Stimulated activated CD8-positive, alpha-beta memory T cell treated with anti-CD3 and anti-CD28 coated beads, Interleukin-7, amount 100 ng/mL, for 1 hour (primary cell): ENCODE measurements at places on chromosomes 2 and 18.

DNA sequence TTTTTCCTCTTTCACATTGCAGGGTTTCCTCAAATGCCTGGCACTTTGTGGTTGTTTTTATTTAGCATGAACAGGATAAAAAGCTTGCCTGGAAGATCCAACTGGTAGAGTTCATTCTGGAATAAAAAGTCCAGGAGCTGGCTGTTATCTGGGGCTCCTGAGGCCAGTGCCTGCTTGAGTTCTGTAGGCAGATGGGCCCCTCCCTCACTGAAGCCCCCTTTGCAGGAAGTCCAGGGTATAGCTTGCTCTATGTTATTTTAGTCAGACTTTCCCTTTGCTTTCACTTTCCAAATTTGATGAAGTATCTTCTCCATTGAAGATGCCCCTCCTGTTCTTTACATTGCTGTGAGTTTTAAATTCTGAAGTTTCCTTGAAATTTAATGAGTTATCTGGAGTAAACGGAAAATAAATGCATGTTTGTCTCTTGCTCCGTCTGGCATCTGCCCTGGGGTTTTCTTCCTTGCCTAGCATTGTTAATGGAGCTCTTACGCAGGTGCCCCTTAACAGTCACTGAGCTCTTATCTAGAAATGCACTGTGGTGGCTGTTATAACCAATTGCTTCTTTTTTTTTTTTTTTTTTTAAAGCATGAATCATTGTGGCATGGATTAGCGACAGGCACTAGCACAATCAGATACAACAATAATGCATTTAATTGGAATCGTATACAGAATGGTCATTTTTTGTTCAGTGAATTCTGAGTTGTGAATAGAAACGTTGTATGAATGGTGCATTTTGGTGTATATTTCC is 27.0 kb upstream of the LPIN1 start:
- no peak for DNase-seq

DNA sequence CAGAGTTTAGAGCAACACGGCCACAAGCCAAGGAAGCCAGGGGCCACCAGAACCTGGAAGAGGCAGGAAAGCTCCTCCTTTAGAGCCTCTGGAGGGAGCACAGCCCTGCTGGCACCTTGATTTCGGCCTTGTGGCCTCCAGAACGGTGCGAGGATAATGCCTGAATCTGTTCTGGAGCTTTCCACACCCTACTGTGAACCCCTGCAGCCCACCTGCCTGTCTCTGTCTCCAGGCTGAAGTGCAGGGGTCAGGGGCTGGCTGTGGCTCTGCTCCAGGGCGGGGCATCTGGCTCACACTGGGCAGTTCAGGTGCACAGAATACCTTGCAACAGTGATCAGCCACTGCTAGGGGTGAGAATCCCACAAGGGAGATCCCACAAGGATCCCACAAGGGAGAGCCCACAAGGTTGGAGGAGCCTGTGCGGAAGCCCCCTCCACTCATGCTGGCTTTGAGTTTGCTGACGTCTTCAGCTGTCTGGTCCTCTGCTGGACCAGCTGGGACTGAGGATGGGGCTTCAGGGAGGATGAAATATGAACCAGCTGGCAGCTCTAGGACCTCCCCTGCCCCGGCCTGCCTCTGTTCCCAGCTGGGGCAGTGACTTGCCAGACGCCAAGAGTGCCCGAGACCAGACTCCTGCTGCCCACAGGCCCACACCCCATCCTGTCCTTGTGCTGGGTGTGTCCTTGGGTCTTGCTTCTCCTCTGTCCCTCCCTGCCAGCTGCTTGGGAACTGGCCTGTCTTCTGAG is 56.4 kb upstream of the OTOS start:
- DNase-seq, result no peak

GRCh38 chr2:206164261-206164862 is 4.7 kb downstream of the EEF1B2 start:
- no peak for DNase-seq

- DNase-seq, result no peak
Observed at GRCh38 chr18:37499044-37499443, 66.6 kb downstream of the CELF4 start.

- DNase-seq, result no peak
Observed at GRCh38 chr2:12955864-12956263, 239.1 kb downstream of the TRIB2 start.

DNA sequence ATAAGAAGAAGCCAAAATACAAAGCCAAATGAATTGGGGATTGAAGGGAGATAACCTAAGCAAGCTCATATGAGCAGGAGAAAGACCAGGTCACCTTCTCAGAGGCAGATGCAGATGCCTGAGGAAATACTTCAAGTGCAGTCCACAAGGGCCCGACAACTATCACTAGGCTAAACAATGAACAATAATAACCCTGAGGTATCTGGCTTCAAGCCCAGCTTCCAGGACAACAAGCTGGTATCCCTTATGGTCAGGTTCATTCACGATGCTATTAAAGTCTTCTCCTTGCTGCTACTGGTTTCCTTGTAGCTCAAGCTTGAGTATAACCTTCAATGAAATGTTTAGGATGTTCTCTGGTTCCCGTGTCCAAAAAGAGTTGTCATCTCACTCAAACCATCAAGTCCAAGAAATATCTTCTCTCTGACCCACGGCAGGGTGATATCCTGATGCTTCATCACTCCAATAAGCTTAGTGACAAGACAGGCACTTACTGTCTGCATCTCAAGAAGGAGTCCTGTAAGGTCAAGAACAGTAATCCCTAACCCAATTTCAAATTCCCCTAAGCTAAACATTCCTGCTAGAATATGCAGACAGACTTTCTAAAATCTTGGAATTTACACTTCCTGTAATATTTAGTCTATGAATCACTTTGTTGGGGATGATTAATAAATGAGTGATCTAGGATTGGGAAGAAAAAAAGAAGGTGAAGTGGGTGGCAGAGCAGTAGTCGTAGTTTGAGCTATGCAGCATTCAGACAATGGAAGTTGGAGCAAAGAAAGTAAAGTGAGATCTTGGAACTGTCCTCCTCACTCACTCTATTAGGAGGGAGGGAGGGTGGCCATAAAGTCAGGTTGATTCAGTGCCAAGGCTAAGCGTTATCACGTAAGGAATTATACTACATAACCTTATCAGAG is 33.1 kb downstream of the CHN1 start:
- no peak for DNase-seq

DNA sequence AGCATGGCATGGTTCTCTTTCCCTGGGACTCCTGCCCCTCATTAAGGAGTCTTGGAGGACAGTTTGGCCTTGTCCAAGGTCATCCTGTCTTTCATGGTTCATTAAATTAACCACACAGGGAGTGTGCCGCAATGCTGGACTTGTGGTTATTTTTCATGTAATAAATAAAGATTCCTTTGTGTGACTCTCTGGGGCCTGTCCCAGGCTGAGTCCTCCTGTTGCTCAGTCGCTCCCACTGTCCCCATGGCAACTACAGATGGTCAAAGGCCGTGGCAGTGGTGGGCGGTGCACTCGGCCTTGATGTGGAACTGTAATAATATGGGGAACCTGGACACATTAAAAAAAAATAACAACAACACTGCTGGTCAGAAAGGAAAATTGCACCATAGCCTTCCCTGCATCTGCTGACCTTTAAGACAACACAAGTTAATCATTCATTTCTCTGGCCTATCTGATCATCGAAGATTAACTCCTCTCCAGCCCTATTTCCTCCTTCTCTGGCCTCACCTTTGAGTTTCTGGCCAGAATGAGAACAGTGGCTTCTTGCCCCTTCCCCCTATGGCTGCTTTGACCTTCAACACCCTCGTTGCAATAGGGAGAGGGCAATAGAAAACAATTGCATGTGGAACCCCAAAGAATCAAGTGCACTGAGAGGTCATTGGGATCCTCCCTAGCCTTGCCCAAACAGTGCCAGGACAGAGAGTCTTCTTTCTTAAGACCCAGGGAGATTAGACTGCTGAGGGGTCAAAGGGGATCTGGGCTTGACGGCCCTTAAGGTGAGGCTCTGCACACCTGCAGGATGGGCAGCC is 44.7 kb downstream of the PSD4 start:
- DNase-seq, result no peak

DNA sequence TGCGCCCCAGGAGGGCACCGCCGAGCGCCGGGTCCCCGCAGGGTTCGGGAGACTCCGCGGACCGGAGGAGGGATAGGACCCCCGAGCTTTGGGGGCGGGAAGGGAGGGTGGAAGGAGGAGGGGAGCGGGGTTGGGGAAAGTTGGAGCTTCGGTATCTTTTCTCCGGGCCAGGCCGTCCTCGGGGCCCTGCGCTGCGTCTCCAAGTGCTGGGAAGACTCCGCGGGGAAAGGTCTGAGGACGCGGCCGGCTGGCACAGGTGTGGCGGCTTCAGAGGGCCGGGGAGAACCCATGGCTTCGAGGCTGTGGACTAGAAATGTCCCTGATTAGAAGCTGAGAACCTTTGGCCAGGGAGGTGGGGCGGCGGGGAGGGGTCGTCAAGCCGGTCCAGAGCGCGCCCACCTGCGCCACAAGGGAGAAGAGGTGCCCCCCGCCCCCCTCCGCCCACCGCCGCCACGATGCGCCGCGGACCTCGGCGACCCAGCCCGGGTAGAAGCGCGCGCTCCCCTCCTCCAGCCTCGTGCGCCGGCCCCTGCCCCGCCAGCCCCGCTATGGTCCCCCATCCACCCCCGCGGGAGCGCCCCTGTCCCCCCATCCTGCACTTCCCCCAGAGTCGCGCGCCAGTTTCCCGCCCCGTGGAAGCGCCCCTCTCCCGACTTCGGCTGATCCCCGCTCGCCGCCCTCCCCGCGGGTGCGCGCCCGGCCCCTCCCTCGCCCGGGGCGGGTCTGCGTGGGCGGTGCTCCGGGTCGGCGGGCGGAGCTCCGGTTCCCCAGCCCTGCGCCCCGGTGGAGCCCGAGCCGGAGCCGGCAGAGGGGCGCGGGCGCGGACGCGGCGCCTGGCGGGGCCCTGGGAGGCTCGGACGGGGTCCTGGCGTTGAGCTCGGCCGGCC is at the start of gene SNTG2:
TSS of gene SNTG2 (plus strand) at position 770 of the 887 bp plus-strand sequence. CDS start 148 bp downstream, outside the sequence.
- DNase-seq, result peak; percentile 36

DNA sequence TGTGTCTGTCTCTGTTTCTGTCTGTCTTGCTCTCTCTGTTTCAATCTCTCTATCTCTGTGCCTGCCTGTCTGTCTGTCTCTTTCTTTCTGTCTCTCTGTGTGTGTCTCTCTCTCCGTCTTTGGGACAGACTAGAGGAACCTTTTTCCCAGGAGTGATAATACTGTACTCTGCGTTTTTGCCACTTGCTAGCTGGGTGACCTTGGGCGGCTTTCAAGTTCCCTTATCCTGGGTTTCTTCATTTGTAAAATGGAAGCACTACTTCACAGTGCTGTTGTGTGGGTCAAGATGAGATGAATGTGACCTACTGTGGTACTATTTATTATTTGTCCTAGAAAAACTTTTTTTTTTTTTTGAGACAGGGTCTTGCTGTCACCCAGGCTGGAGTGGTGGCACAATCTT is 42.4 kb downstream of the HPCAL1 start:
- no peak for DNase-seq

DNA sequence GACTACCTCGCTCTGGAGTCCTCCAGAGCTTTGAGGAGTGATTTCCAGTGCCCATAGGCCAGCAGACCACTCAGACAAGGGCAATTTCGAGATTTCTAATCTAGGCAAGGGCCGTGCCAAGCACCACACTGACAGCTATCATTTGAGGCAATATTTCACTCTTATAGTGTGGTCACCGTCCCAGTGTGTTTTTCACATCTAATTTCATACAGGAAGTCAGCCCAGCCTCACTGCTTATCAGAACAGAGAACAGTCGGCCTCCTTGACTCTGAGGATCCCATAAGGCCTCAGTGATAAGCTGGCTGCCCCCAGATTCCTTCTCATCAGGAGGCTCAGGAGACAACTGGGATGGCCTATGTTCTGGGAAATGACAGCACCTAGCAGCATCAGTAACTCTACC is 581 bp downstream of the CAPN14 start:
- no peak for DNase-seq

DNA sequence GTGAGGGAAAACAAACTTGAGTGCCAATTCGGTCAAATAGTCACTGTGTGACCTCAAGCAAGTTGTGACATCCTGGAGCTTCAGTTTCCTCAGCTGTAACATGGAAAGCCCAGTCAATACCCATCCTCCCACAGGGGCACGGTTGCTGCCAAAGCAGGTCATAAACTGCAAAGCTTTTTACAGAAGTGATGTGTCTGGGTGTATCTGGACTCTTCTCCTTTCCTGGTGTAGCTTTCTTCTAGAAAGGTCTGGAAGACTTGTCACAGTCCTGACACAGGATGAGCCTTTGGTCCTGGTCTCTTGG is 4.2 kb upstream of the AFF3 start:
- DNase-seq, result no peak

DNA sequence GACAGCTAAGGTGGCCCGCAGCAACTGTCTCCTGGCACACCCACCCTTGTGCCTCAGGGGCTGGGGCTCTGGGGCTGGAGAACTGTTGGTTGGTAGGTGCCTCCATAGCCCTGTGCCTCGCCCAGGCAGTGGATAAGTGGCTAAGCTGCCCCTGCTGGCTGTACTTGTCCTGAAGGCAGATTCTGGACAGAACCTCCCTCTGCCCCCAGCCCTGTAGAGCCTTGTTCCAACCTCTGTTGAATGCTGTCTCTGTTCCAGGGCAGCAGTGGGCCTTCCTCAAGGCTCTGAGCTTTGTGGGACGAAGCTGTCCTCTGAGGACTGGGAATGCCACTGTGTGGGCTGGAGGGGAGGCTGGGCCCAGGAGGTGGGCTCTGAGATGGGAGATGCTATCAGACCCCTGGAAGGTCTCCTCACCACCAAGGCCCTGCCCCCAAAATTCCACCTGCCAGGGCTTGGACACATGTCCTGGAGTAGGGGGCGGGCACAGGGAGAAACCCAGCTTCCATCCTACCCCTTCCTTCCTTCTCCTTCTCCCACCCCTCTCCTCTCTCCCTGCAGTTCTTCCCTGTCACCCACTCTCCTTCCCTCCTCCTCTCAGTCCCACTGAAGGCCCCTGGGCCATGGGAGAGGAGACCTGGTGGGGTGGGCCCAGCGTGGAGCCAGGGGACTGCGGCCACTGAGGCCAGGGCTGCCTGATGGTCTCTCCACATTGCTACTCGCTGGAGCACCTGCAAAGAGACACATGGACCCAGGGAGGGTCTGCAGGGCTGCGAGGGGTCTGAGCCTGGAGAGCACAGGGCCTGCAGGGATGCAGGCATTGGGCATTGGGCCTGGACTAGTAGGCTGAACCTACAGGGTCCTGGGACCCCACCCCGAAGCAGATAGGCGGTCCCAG is 1.7 kb upstream of the PDCD1 start:
- DNase-seq, result no peak

GRCh38 chr2:60407398-60407797 is 146.1 kb downstream of the BCL11A start:
- DNase-seq, result no peak

DNA sequence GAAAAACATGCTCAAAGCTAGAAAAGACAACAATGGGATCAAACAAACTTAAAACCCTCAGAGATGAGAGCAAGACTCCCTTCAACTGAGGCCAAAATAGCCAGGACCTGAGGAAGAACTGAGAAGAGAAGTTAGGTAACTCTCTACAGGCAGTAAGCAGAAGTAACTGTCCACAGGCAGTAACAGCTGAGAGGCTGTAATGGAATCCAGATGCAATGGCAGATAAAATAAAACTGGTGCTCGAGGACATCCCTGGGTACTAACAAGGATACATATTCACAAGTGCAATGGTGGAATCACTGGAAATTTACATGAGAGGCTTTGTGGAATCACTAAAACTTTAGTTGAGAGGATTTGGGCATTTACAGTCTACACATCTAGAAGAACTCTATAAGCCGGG is 30.4 kb upstream of the C2orf66 start:
- DNase-seq, result no peak
